ENCODE measurements at places on chromosomes 7 and 10. TPM values are rescaled to one million over a fixed set of nuclear protein-coding genes. Genes with fewer than 3 reads are reported as not detected.
A peak's percentile ranks its signal among the peaks of the same experiment; 100 is the strongest.

GRCh38 chr10:10977978-10978377 is 39.7 kb upstream of the CELF2 start:
- DNase-seq: no peak

The GIMAP5 gene
- 112 TPM for total RNA-seq

DNA sequence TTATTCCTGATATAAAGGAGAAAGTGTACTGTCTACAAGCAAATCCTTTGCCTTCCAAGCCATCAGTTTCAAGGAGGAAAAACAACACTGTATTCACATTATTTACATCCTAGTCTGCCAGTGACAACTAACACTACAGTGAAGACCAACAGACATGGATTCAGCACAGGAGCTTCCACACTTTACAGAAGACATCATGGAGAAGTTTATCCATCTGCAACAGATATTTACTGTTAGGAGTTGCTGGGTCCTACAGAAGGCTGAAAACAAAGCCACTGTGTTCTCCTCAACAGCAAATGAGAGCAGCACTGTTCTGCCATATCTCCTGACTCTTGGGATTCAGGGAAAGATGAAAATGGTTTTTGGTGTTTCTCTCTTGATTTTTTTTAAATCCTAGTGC is 31.9 kb downstream of the NAPEPLD start:
- DNase-seq: no peak

The NRCAM gene
- total RNA-seq: 0.99 TPM

- no peak for DNase-seq
Measured at GRCh38 chr7:27250557-27251070, 8.0 kb downstream of the EVX1 start.

The CDC14C gene
- not detected for total RNA-seq

The PAPOLB gene
- not detected for total RNA-seq

DNA sequence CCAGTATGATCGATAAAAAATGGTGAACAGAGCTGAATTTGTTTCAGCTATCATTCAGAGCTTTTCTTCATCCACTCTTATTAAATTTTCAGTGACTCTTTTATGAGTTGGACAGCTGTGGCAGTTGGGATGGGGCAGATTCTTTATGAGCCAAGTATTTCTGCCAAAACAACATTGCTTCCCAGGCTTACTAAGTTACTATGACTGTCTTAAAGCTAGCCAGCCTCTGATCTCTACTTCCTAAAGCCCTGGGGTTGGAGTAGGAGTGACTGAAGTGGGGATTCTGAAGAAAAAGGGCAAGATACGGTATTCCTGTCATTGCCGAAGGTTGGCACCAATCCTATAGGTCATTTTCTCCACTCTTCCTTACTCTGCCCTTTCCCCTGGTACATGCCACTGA is 12.7 kb downstream of the RPP30 start:
- DNase-seq: no peak

The GPR26 gene
- total RNA-seq: not detected

The ACHE gene
- total RNA-seq: not detected

GRCh38 chr10:119095640-119096039 is 8.3 kb upstream of the DENND10 start:
- DNase-seq: no peak

The PLXDC2 gene
- total RNA-seq: 1.0 TPM

DNA sequence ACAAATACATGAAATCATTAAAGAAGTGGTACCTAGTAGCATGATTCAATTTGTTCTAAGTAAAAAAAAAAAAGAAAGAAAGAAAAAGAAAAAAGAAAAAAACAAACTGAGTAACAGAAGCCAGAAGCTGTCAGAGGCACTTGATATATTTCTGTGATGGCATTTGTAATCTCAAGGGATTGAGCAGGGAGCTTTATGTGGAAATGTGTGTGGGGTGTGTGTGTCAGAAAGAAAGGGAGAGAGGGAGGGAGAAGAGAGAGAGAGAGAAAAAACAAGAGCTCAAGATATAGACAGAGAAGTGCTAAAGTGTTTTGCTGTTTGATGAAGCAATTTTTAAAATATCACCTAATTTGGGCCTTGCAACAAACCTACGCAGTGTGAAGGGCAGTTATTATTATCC is 357.6 kb upstream of the PCDH15 start:
- no peak for DNase-seq

The TBC1D12 gene
- total RNA-seq: 0.17 TPM

DNA sequence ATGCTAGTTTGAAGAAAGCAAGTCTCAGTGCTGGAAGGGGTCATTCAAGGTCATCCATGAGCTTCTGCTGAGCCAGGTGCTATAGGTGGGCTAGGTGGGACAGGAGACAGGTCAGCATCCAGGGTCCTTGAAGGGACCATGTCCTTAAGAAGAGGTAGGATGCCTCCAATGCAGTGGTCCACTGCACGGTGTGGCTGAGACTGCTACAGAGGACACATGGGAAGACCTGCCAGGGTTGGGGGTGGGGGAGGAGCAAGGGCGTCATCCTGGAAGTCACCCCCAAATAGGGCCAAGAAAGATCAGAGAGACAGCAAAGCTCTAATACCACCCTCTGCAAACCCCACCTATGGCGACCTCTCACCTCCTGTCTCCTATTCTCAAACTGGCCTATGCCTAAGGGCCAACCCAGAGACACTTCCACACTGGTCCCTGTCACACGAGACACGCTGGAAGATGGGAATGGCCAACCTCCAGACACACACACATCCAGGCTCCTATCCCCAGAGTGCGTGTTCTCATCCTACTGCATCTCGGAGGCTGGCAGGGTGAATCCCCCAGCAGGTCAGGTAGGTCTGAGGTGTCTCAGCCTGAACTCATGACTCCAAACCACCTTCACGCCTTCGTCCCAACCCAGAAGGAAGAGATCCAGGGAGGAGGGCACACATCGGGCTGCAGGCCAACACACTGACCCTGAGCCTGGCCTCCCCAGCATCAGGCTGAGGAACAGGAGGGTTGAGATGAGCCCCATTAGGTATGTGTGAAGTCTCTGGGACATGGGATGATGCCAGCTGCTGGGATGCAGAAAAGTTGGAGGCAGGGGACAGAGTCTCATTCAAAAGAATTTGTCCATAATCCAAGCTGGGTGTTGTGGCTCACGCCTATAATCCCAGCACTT is 5.6 kb upstream of the PPP1R35 start:
- peak; percentile 18 for DNase-seq

GRCh38 chr7:828793-829561 is 3.3 kb upstream of the SUN1 start:
- no peak for DNase-seq

- DNase-seq: no peak
Measured at GRCh38 chr7:112881-113280, 79.5 kb upstream of the FAM20C start.

GRCh38 chr7:159105832-159106811 is 38.5 kb downstream of the VIPR2 start:
- DNase-seq: no peak

The CLEC5A gene
- 0.44 TPM for total RNA-seq

The NPC1L1 gene
- 0.11 TPM for total RNA-seq

The CRHR2 gene
- not detected for total RNA-seq

- no peak for DNase-seq
Measured at GRCh38 chr7:85573346-85573745, 386.5 kb upstream of the SEMA3D start.

- no peak for DNase-seq
Measured at GRCh38 chr7:6096581-6096980, 65.4 kb downstream of the ANKRD61 start.

DNA sequence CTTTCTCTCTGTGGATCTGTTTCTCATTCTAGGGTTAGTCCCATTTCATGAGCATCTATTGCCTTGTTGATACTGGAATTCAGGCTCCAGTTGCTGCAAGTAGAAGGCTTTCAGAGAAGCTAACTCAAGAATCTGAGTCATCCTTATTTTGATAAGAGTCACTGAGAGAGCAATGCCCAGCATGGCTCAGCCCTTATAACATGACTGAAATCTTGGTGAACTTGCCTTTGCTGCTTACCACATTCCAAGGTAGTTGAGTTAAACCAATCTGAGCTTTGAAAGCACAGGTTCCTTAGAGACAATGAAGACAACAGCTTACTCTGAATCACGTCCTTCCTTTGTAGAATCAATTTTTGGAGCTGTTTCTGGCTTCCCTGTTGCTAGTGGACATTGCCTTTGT is 53.6 kb upstream of the CHCHD3 start:
- DNase-seq: no peak

DNA sequence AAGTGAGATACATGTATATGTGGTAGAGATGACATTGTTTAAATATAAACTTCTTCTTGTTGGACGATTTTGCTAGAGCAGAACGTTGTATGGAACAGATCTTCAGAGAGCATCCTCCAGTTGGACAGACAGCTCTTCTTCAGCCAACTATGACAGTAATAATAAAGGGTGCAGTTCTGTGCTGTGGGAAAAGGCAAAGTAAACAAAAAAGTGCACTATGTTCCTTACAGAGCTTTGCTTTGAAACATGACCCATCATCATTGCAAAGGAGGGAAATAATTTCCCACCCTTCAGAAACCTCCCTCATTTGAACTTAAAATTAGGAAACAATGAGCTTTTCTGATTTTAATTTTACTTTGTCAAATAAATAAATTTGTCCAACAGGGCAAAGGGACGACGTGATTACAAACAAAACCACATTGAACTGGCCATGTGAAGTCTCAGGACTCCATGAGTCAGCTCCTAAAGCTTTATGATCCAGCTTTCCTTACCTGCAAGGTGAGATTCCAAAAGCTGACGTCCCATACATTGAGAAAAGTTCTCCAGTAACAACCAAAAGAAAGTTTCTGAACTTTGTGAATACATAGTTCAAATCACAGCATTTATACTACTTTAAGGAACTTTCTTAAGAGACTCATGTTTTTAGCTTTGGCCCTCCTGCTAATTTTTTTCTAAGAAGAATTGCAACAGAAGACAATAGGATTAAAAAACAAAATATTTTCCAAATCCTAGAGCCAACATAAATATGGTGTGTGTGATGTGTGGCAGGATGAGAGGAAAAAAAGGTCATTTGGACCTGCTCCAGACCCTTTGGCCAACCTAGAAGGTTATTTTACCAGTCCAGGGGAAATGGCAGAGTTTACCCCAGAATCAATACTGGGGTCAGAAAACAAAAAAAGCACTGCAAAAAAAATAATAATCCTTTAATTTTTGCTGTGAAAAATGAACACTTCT is 565.4 kb upstream of the NRP1 start:
- DNase-seq: no peak

The ASAH2 gene
- 3.5 TPM for total RNA-seq

The ITPRIP gene
- total RNA-seq: 25.4 TPM

The TRPV5 gene
- not detected for total RNA-seq

GRCh38 chr7:50185208-50185607 is 92.2 kb upstream of the ZPBP start:
- no peak for DNase-seq

DNA sequence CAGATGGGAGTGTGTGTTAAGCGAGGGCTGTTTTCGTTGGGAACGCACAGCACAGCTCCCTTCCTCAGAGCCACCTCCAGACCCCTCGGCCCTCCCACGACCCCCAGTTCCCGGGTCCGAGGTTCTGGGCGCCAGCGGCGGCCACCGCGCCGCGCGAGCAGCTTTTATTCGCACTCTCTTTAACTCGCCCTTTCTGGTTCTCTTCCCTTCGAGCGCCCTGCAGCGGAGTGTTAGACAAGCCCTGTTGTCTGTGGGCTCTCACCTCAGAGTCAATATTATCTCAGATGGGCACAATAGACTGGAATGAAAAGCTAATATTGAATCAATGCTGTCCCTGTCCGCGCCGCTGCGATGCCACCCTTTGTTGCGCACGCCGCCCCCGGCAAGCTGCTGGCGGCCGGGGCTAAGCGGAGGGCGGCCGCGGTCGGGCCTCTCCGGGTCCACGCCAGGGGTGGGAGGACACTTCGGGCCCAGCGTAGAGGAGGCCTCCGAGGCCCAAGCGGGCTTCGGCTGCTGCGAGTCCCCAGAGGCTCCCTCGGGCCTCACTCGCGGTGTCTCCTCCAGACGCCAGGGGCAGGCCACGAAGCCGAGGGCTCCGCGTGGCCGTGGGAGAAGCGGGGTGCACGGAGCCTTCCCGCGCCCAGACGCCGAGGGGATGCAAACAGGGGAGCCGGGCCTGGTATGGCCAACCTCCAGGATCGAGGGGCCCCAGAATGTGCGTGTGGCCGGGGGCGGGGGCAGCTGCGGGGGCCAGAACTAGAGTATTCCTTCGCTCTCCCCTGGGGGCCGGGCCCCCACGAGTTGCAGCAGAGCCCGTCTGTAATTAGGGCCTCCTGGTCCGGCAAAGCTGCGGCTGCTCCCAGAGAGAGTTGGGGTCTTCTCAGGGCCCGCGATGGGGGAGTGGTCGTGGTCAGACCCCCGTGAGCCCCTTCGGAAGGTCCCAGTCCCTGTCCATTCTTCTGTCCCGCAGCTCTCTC is 7.9 kb upstream of the EMX2 start:
- DNase-seq: no peak

GRCh38 chr7:94620703-94621118 is 35.2 kb downstream of the SGCE start:
- DNase-seq: peak; percentile 27

GRCh38 chr7:132359743-132360142 is 216.5 kb downstream of the PLXNA4 start:
- no peak for DNase-seq

The ASIC3 gene
- total RNA-seq: 6.0 TPM

The ASZ1 gene
- not detected for total RNA-seq

The HABP2 gene
- not detected for total RNA-seq
